ENCODE measurements at places on chromosomes 5 and 9.

DNA sequence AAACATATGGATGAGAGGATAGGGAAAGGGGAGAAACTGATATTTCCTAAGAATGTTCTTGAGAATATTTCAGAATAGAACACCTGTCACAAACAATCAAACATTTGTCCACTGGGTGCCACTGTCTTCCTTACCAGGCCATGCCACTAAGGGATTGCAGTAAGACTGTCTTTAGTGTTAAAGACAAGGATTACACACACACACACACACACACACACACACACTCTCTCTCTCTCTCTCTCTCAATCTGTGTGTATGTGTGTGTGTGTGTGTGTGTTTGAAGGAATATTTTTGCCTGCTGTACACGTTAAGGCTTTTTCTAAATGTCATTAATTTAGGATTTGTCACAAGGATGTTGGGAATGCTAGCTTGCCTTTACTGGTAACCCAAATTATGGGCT is 54.4 kb downstream of the CCDC192 start:
- peak; percentile 38 for DNase-seq

- no peak for DNase-seq
Observed at GRCh38 chr5:97191893-97192292, 8.8 kb upstream of the RIOK2 start.

GRCh38 chr9:106467113-106467864 is 395.7 kb upstream of the ZNF462 start:
- DNase-seq = no peak

- DNase-seq = no peak
Observed at GRCh38 chr9:117672369-117672768, 31.8 kb upstream of the TLR4 start.

DNA sequence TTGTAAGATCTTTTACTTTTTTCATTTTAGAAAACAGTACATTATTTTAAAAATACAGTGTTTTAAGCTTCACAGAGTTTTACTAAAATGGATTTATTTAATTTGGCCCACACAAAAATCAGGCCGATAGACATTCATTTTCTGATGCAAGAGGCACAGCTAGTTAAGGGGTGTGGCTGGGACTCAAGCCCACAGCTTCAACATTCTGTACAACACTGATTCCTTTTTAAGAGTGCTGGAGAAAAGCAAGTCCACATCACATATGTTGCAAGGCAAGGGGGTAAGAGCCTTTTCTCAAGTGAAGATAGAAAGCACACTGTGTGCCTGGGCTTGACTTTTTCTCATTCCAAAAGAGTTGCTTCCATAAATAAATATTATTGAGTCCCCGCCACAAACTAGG is 195.9 kb downstream of the RFK start:
- no peak for DNase-seq

DNA sequence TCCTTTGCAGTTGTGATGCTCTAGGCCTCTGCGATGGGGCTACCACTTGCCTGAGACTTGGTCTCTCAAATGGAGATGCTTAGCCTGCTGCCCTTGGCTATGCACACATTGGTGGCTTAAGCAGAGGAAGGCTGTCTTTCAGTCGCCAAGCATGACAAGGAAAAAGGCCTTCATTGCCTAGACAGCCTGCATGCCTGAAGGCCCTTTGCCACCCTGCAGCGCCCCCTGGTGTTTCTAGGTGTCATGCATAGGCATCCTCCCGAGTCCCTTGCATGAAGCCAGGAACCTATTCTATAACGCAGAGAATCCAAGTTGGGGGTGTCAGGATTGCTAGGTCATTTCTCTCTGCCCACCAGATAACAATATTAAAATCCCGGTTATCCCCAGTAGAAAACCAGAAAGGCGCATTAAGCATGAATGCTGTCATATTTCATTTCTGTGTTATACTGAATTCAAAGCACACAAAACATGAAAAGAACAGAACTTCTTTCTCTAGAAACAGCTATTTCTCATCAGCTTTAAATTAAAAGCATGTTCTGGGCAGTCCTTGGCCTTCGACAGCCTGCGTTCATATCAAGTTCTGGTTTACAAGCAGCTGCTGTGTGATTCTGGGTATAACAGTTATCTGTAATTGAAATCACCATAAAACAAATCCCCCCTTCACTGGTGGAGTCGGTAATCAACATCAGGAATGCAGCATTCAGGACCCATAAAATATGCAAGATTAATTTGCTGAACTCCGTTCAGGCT is 59.7 kb upstream of the TRPC7 start:
- peak; percentile 71 for DNase-seq

GRCh38 chr5:60598424-60598823 is 101.5 kb downstream of the DEPDC1B start:
- DNase-seq = no peak

GRCh38 chr5:89351975-89352374 is 469.0 kb upstream of the MEF2C start:
- DNase-seq = no peak

- no peak for DNase-seq
Observed at GRCh38 chr5:42636946-42637345, 119.7 kb upstream of the CCDC152 start.

DNA sequence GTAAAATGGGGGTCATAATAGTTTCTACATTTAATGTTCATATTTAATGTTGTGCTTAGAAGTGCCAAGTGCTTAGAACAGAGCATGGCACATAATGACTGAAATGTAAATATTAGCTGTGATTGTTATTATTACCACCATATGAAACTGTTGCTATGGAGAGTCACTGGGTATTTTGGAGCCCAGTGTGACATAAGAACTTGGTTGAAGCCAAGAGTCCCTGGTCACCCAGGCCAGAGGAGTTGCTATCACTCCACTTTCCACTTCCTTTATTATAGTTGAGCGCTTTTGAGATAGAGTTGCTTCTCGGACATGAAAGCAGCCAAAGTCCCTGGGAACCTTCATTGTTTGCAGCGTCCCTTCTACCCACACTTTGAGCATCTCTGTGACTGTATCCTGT is 77.1 kb downstream of the MAP1B start:
- no peak for DNase-seq

- DNase-seq = peak; percentile 77
Observed at GRCh38 chr5:17282283-17283120, 65.1 kb downstream of the BASP1 start.

DNA sequence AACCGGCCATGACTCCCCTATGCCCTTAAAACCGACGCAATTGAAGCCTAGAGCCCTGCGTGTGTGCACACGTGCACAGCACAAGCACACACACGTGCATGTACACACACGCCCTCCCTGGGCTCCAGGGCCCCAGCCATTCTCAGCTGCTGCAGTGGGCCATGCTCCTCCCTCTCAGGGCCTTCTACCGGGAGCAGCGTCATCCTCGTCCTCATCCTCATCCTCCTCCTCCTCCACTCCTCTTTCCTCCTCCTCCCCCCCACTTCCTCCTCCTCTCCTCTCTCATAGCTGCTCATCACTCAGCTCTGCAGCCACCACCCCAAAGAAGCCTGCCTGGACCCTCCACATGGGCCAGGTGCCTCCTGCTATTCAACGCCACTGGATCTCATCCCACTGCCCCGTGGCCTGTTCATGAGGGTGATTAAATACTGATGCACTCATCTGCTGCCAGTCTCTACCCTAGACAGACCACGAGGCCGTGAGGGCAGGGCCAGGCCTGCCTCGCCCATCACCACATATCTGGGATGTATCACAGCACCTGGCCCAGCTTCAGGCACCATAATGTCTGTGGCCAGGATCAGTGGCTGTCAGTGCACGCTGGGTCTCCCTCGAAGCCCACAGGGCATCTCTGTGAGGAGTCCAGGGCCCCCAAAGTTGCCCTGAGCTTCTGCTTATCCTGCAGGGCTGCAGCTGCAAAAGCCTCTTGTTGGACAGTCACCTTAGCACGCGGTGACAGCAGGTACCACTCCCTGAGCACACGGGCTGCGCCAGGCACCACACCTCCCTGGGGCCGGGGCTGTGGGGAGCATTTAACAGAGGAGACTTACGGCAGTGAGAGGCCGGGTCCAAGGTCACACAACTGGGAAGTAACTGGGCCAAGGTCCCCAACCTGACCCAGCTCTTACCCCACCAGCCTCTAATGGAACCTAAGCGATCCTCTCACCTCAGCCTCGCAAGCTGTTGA is 9.8 kb downstream of the FAM78A start:
- no peak for DNase-seq

DNA sequence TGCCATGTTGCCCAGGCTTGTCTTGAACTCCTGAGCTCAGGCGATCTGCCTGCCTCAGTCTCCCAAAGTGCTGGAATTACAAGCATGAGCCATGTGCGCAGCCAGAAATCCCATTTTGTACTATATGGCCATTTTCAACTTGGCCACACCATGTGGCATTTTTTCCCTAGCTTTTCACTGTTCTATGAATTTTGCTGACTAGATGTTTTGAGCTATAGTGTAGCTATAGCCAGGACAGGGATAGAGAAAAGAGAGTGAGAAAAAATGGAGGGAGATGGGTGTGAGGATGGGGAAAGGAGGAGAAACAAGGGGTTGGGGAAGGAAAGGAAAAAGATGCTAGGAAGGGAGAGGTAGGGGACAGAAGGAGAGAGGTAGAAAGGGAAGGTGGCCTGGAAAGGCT is 46.4 kb downstream of the DMXL1 start:
- DNase-seq = no peak

GRCh38 chr5:119356612-119357188 is 881 bp downstream of the TNFAIP8 start:
- no peak for DNase-seq

DNA sequence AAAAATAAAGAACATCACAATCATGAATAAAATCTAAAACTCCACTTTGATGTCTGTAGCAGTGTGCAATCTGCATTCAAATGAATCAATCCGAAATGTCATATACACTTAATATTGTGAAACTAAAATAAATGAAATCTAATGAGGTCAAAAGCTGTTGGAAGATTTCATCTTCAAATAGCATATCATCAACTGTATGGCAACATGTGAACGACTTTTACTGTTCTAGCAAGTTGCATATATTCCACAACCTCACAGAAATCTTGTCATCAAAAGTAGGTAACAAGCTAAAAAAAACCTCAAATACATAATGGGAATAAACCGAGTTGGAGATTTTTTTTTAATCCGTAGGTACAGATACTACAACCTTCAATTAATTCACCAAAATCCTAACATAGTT is 1.2 kb downstream of the PTBP3 start:
- no peak for DNase-seq

DNA sequence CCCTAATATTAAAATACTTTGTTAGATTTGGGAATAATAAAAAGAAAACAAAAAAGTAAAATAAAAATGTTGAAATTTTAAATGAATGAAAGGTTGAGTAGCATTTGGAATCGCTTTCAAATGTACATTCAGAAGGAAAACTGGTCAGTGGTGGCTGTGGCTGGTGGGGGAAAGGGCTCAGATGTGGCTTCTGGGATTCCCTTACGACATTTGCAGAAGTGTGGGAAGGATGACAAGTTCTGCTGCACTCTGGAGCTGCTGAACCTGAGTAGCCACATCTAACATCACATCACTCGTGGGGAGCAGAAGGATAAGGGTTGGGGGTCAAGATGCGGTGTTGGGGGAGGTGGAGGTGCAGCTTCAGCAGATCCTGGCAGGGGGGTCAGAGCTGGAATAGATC is 25.6 kb upstream of the CAST start:
- DNase-seq = no peak

GRCh38 chr5:141868541-141868940 is 9.7 kb downstream of the PCDH1 start:
- DNase-seq = no peak

- DNase-seq = no peak
Observed at GRCh38 chr5:152488869-152489268, 83.8 kb upstream of the NMUR2 start.

DNA sequence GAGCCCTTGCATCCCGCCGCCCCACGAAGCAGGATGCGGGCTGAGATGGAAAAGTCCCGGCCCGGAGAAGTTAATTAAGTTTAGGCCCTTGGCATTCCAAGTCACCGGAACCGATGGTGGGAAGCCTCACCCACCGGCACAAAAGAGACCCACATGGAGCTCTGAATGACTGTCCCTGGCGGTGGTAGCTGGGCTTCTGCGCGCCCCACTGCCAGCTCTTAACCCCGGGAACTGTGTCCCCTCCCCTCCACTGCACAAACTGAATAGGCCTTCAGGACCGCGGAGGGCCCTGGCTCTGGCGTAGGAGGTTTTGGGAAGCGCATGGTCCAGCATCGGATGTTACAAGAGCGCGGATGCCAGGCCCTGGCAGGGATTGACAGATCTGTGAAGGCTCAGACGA is 291.1 kb upstream of the TUT7 start:
- DNase-seq = no peak

DNA sequence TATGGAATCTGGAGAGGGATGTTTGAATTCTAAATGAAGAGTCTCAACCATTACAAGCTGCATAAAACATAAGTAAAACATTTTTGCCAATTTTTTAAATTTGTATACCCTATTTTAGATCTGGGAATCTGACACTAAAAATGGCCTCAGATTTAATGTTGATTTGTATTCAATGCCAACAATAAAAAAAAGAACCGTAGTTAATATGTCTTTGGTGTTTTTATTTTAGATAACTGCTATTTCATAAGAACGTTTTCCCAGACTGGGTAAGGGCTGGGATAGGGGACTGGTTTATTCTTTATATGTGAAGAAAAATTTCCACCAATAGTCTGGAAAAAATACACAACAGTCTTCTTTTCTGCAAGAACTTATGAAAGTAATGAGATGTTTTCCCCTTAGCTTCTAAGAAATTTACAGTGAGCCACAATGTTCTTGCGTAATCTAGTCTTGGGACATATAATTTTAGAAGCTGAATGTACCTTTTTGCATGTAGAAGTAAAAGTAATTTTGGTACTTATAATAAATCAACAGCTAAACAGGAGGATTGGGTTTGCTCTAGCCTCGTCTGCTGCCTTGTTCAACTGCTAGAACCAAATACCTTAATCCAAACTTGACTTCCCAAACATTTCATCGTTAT is 244.6 kb upstream of the EFNA5 start:
- DNase-seq = no peak

- DNase-seq = no peak
Observed at GRCh38 chr5:91420879-91421278, 37.8 kb upstream of the ARRDC3 start.

- no peak for DNase-seq
Observed at GRCh38 chr5:3349704-3350565, 245.7 kb upstream of the IRX1 start.

Data from GM10248 (cell line).